NCI-H1694 (cell line): ENCODE measurements at places on chromosomes 11 and 22.

- peak; percentile 30 for DNase-seq
Measured at GRCh38 chr11:6505577-6506240, 8.6 kb downstream of the DNHD1 start.

DNA sequence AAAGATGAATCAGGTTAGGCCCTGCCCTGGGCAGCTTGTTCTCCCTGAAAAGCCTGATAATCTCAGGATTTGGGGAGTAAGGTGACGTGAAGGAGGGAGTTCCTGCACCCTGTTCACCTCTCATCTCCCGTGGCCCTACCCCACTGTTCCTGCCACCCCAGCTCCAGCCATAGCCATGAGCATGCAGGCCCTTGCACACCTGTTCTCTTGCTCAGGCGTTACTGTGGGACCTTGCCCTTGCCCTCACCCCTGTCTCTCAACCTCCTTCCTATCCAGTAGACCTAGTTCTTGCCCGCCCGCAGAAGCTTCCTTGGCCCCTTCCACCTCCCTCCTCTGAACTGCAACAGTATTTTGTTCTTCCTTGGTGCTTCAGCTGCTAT, 15.0 kb downstream of the TSKU start:
- no peak for DNase-seq

DNA sequence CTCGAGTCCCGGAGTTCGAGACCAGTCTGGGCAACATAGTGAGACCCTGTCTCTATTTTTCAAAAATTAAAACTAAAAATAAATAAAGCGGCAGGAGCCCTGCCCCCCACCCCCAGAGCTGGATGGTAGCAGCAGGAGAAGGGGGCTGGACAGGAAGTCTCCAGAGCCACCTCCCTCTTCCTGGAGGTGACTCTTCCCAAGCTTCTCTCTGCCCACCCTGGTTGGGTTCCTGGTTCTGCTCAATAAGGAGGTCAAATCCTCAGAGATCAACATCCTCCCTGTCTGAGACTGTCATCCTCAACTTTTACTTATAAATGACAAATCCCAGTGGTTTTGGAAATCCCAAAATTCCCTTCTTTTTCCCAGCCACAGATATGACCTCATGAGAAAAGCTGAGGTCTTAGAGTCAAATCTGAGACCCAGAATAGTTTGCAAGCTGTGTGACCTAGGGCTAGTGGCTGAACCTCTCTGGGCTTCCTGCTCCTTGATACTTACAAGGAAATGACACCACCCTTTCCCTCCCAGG, 987 bp downstream of the C1QTNF6 start:
- no peak for DNase-seq

DNA sequence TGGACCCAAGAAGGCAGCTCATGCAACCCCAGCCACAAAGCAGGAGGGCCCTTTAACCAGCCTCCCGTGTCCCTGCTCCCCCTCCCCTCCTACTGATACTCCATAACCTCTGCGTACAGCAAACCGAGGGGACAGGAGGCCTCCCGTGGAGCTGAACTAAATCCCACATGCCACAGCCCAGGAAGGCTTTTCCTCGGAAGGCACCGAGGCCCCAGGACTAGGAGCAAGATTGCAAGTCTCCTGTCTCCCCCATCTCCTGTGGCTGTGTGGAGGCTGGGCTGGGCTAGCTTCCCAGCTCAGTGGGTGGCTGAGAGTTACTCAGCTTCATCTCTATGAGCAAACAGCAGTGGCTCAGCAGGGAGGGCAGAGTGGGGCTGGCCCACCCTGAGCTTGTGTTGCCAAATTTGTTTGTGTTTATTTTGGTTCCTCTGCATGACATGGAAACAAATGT, 62.7 kb upstream of the NECTIN1 start:
- no peak for DNase-seq

DNA sequence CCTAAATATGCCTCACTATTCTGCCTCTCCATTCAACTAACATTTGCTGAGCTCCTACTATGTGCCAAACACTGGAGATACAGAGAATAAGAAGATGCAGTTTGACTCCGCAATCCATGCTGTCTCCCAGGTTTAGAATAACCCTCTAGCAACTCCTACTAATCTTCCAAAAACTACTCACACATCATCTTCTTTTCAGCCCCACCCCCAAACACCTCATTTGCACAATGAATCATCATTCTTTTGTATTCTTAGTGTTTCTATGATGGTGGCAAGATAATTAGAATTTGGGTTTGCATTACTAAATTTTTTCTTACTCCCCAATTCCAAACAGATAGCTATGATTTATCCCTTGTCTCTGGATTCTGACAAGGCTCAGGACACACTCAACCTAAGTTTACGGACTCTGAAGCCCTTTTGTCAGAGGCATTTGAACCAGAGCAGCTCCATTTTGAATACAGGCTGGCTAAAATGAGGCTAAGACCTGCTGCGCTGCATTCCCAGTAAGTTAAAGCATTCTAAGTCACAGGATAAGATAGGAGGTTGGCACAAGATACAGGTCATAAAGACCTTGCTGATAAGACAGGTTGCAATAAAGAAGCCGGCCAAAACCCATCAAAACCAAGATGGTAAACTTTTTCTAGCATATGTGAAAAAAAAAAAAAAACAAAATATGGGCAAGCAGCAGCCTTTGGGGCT, 1038.9 kb downstream of the DLG2 start:
- no peak for DNase-seq

GRCh38 chr11:32385998-32386397, 49.3 kb downstream of the WT1 start:
- peak; percentile 32 for DNase-seq

DNA sequence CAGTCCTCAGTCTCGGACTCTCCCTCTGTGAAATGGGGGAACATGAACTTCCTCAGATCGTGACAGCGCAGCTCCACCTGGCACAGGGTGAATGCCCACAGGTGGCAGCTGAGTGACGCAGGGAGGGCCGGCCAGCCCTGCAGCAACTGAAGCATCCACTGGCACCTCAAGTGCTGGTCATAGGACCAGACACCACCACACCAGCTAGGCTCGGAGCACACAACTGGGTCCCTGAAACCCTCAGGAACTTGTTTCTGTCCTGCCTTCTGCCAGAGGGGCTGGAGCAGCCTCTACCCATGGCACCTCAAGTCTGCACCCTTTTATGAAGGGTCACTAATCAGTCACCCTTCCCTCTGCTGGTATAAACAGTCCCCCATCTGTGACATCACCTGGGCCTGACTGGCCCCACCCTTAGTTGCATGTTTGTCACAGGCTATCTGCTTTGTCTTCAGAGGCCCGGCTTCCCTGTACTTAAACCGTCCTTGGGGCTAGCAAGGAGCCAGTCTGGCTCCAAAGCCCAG, 7.4 kb upstream of the CDC42BPG start:
- DNase-seq = no peak

DNA sequence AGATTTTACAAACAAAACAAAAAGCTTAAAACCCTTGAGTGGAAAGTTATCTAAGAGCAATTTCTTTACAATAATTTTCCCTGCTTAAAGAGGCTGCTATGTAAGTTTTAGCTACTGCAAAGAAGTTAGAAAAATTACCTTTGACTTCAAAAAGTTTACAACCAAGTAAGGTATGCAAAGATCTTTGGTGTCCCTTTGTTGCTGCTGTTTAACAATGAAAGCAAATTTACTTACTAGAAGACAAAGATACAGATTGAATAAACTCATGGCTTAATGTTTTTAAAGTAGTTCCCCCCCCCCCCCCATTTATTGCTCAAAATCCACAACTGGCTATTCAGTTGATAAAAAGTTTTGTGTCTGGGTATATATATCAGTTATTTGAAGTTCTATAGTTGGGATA, 26.0 kb downstream of the TMEM123 start:
- no peak for DNase-seq

DNA sequence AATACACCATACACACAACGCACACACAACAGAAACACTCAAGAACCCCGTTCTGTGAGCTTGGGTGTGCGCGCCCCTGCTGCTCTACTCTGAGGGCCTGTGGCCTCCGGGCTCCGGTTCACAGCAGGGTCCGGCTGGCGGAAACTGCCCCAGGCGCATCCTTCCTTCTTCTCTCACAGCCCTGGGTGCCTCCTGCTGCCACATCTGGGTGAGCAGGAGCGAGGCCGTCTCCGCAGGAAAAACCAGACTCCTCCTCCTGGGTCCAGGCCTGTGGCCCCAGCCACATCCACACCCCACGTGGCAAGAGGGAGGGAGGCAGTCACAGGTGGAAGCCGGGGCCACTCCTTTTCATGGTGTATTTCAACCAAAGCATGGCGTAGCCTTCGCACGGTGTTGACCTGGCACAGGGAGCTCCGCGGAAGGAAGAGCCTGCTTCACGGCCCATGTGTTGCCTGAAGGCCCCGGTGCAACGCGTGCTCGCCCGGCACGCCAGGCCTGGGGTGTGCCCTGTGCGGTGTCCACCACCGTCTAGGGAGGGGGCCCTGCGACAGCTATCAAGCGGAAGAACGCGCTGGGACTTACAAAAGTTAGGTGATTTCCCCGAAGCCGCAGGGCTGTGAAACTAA, 1502.7 kb downstream of the TBC1D22A start:
- DNase-seq = no peak

DNA sequence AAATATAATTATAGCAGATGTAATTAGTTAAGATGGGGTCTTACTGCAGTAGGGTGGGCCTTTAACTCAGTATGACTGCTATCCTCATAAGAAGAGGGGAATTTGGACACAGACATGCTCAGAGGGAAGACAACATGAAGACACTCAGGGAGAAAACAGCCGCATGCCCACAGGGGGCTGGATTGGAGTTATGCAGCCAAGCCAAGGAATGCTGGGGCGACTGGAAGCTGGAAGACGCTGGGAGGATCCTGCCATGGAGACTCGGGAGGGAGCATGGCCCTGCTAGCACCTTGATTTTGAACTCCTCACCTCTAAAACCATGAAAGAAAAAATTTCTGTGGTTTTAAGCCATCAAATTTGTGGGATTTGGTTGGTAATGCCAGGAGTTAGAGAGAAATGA, 40.9 kb downstream of the PANX1 start:
- no peak for DNase-seq

GRCh38 chr11:34298871-34299270, 58.9 kb downstream of the ABTB2 start:
- DNase-seq = no peak

- DNase-seq = no peak
Measured at GRCh38 chr11:66420671-66421476, at the start of gene NPAS4. Gene NPAS4 (plus strand): TSS chr11:66421035. CDS start chr11:66421180, 145 bp downstream.

DNA sequence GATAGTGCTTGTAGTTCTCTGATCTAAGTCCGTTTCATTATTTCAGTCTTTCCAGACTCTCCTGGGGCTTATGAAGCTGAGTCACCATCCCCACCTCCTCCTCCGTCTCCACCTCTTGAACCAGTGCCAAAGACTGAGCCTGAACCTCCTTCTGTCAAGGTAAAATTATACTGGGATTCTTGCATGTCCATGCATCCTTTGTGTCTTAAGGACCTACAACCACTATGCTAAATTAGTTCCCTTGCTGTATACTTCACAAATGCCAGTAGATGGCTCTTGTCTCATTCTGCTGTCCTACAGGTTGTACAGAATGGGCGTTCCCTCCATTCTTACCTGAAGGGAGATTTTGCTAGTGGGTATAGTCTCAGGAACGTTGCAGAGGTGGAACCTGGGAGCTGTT, 42.2 kb downstream of the POLD3 start:
- DNase-seq = no peak

DNA sequence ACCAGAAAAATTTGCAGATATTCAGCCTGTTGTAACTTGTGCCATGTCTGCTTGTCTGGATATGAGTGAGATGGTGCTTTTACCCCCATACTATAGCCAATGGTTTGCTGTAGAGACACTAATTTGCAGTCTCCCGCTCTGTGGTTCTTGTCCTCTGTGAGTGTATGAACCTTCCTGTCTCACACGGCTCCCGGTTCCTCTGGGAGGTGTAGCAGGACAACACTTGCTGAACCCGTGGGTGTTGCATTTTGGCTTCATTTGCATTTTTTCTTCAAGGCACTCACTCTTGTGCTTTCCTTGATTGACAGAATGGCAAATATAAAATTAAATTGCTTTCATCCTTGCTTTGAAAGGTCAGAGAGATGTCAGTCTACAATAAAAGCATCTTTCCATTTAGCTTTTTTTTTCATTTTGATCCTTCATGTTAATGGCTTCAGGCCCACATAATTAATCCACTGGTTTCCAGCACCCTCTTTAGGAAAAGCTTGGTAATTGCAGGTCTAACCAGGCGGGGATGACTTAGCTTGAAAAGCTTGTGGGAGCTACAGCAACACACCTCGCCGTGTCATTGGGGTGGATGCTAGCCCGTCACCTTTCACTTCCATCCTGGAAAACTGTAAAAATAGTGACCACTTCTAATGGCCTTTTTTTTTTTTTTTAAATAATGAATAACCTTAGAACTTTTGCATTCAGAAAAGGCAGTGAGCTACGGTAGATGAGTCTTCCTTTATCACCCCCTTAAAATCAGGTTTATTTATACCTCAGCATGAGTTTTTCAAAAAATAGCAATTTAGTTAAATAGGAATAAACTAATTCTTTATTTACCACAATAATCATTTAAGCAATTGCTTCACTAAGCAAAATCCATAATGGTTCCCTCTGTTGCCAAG, 27.4 kb upstream of the ST14 start:
- DNase-seq = peak; percentile 45

- DNase-seq = no peak
Measured at GRCh38 chr22:21856197-21856596, 11.2 kb downstream of the MAPK1 start.

DNA sequence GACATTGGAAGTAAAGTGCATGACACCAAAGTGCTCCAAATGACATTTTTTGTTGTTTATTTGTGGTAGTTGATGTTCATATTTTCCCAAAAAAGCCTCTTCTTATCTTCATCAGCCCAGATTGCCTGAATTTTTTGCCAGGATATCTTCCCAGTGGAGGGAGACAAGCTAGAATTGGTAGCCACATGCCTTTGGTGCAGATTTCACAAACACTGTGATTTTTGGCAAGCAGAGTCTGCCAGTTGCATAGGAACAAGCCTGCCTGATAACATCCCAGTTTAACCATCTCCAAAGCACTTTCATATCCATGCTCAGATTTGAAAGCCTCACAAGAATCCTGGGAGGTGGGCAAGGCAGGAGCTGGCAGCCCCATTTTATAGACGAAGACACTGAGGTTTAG, 102.3 kb upstream of the SYT13 start:
- no peak for DNase-seq

GRCh38 chr22:46574993-46575910, 37.8 kb upstream of the CELSR1 start:
- DNase-seq = no peak

- DNase-seq = no peak
Measured at GRCh38 chr22:50422961-50423815, 51.6 kb downstream of the SBF1 start.

DNA sequence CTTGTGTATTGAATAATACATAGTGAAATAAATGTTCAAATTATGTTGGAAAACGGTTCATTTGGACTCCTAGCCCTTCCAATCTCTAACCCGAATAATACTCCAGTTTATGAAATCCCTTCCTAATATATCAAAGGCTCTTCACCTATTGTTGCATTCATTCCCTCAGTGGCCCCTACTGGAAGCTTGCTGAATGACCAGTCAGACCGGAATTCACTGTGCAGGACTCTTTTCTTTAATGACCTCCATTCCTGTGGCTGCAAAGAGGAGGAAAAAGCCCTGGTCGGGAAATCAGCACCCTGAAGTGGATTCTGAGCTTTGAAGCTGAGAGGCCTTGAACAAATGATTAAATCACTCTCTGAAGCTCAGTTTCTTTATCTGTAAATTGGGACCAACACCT, 19.1 kb upstream of the RCN1 start:
- no peak for DNase-seq
